Kidney (tissue), 22 donors: ENCODE measurements at places on chromosomes 12 and 14. TPM values are rescaled to one million over a fixed set of nuclear protein-coding genes. Genes with fewer than 3 reads are reported as not detected.

- peak; percentile 82 for DNase-seq
Observed at GRCh38 chr14:50943943-50944646, at the start of gene PYGL. TSS of gene PYGL (minus strand) at chr14:50944483. CDS start at chr14:50944403, 80 bp downstream.

GRCh38 chr14:25303934-25304333 is 254.0 kb upstream of the STXBP6 start:
- DNase-seq: no peak

DNA sequence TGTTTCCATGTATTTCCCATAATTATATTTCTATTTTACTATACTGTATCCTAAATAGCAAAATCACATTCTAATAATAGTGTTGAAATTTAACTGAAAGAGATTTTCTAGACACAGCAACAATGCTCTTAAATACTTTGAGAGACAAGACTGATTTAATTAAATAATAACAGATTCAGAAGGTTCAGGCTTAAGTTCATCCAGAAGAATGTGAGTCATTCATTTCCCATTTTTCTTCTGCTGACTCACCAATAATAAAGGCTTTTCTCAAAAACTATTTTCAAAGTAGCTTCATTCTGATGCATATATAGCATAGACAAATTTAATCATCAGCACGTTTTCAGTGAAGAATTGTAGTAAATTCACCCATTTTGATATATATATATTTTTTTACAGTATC is 481.4 kb downstream of the MDGA2 start:
- DNase-seq: no peak

- no peak for DNase-seq
Observed at GRCh38 chr14:71301611-71302010, 394.4 kb downstream of the PCNX1 start.

DNA sequence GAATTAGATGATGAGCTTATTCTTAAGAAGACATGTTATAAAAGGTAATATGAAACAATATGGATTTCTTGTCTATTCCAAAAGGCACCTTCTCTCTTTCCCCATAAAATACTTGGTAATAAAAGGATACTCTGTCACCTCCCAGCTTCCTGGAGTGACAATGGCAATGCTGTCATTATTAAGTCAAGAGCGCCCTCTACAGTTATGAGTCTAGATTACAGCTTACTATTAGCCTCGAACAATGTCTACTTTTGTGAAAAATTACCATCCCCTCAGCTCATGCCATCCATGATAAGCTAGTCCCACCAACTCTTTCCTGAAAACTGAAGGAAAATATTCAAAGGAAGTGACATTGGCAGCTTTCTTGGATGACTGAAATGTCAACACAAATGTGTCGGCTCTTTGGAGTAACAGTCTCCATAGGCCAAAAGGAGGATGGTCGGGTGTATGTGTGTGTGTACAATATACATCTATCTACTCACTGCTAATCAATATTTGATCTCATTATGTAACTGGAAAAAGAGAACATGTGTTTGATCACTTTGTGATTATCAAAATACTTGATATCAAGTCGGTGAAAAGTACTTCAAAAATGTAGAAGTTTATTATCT is 48.7 kb upstream of the CDKN3 start:
- DNase-seq: peak; percentile 84

- DNase-seq: no peak
Observed at GRCh38 chr14:27077214-27077613, 479.4 kb upstream of the NOVA1 start.

GRCh38 chr12:65121049-65121955 is at the start of gene WIF1:
TSS of gene WIF1 (minus strand) at chr12:65121305. CDS start at chr12:65121191, 114 bp downstream.
- DNase-seq: peak; percentile 75

- no peak for DNase-seq
Observed at GRCh38 chr14:39320318-39320717, 86.6 kb downstream of the MIA2 start.

The GDF3 gene
- 1.6 TPM for polyA plus RNA-seq

The TECPR2 gene
- 6.0 TPM for polyA plus RNA-seq
